ENCODE measurements at places on chromosomes 2 and 18.

DNA sequence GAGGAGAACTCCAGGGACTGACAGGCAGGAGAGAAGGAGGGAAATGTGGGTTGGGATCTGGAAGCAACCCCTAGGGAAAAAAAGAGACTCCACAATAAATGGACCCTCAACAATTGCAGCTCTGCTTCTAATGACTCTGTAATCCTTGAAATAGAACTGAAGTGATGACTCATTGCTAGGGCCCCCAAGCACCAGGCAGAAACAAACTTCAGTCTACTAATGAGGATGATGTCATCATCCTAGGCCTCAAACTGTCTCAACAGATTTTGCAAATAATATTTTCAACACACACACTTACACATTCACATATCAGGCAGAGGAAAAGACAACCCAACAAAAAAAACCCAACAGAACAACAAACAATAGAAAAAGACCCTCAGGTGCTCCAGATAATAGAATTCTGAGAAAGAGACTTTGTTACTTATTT, 143.3 kb downstream of the HDAC4 start:
- peak; percentile 79 for DNase-seq

DNA sequence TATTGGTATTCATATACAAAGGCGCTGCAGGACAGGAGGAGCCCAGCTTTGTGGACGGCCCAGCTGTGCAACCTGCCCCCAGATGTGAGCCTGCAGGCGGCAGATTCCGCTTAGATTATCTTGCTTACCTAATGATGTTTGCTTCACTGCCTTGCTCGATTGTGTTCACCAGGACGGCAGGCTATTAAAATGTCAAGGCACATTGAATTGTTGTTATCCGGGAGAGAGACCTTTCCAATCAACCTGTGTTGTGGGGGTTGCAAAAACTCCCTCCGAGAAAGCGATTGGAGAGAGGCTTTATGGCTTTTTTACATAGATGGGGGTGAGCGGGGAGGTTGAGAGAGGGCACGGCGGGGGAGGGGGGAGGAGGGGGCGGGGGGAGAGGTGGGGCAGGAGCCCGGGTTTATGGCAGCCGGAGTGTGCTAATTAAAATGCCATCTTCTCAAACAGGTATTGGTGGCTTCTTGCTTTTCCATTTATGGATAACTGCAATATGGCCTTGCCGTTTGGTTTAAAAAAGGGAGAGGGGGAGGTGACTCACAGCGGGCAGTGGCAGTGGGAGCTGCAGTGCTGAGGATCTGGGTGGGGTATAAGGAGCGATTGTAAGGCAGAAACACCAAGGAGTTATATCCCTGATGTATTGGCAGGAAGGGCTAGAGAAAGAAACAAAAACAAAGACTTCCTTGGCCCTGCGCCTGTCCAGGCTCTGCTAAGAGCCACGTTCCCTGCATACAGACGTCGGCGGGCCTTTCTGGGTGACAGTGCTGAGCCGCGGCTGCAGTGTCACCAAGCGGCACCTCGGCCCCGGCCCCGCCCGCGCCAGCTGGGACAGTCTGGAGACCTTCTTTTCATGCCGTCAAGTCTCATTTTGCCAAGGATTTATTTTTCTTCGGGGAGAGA, 97.2 kb downstream of the INSIG2 start:
- peak; percentile 80 for DNase-seq

GRCh38 chr18:45686891-45687611, 36.9 kb upstream of the SLC14A1 start:
- DNase-seq: peak; percentile 64

DNA sequence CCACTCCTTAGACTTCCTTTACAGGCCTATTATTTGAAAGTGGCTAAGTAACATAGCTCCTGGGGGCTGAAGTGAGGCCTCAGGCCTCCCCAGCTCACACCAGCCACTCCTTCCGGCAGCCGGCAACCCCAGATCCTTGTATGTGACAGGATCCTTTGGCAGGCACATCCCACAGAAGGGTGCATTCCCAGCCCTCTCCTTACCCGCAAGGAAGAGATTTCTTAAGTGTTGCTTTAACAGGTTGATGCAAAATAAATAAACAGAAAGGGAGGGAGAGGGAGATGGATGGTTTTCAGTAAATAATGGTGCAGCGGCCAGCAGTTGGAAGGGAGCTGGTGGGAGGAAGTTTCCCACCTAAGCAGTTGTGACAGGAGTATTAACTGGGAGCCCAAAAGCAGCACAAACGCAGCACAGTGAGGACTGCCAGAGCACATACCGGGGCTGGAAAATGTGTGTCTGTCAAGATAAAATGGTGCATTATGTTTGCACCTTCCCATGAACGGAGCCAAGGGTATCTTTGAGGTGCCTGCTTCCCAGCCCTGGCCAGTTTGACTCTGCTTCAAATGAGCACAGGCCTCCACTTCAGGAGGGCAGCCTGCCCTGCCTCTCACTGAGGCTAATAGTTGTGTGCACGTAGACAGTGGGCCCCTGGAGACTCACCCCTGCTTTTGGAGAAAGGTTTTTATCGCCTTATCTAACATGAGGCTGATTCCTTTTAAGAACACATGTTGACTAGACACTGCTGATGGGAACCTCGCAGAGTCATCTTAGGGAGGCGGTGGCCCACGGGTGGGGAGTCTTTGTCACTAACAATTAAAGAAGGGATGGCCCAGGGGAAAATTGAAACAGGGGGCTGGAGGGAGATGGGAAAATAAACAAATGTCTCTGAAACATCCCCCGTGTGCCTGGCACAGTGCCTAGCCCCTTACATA, 32.8 kb downstream of the NRP2 start:
- DNase-seq: no peak

DNA sequence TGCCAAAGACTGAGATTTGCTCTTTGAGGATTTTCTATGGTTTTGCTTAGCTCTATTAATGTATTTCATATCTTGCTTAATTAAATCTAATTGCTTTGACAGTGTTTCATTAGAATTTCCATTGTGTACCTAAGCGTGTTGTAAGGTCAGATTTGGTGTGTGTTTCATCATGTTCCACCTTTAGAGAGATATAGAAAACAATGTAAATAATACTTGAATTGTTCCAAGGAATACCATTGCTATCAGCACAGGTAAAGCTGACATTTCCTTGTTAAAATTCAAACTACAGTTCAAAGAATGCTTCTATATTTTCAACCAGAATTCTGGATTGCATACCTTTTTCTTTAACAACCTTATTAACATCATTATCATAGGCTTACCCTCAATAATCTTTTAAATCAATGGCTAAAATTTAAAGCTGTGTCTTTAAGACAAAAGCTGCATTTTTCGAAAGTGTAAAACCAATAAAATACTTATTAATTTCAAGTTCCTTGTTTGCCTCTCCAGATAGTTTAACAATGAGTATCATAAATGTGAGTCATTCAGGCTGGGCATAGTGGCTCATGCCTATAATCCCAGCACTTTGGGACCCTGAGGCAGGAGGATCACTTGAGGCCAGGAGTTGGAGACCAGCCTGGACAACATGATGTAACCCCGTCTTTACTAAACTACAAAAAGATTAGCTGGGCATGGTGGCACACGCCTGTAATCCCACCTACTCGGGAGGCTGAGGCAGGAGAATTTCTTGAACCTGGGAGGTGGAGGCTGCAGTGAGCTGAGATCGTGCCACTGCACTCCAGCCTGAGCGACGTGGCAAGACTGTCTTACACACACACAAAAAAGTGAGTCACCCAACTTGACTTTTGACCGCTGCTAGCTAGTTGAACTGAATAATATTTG, 188.0 kb upstream of the PKDCC start:
- peak; percentile 81 for DNase-seq

GRCh38 chr2:101518578-101519492, 43.9 kb upstream of the RFX8 start:
- DNase-seq: peak; percentile 95

DNA sequence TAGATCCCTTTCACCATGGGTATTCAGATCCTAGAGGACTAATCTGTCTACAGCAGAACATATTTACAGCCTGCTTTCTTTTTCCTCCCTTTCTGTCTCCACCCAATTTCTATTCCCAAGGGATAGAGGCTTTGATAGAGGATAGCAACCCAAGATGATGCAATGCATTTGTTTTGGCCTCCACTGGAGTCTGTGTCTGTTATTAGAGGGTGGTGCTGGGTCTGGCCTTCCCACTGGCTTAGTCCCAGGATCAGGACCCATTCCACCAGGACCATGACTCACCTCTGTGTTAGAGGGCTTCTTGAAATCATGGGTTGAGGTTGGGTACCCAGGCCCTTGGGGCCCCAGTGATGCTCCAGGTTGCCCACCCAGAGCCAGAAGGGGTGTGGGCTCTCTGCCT, 239.7 kb upstream of the TNP1 start:
- no peak for DNase-seq

DNA sequence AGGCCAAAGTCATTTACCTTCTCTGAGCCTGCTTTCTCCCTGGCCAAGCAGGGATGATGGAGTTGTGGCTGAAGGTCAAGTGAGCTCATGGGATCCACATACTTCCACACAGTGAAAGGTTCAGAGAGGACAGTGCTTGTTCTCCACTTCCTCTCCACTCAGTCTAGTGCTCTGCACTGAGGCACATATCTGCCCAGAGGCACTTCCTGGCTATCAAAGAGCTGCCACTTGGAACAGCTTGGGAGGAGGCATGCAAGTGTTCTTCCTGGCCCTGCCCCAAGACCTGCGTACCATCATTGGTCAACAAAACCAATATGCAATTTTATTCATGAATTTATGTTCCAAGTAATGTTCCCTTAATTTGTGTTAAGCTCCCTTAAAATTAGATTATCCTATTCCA, 71.9 kb downstream of the RNF152 start:
- DNase-seq: peak; percentile 28

DNA sequence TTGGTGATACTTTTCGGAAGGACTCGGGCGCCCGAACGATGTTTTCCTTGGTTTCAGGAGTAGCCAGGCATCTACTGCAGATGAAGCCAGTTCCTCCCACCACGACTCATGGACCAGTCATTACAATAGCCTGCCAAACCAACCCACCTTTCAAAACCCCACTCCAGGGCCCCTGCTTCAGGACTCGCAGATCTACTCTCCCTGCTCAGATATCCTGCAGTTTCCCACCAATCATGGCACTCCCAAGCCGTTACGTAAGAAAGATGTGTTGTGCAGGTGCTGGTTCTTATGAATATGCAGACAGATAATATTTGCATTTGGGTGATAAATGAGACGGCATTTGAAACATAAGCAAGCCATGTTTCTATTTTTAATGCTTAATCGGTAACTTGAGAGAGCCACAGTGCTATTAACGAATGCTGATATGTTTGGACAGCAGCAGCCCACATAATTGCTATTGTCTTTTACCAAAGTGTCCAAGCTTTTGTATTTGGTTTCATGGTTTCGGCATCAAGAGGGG, 3.5 kb upstream of the CYS1 start:
- peak; percentile 10 for DNase-seq

GRCh38 chr18:54192415-54192814, 32.1 kb downstream of the MBD2 start:
- no peak for DNase-seq

- no peak for DNase-seq
Measured at GRCh38 chr2:61984682-61985081, 79.2 kb downstream of the COMMD1 start.

DNA sequence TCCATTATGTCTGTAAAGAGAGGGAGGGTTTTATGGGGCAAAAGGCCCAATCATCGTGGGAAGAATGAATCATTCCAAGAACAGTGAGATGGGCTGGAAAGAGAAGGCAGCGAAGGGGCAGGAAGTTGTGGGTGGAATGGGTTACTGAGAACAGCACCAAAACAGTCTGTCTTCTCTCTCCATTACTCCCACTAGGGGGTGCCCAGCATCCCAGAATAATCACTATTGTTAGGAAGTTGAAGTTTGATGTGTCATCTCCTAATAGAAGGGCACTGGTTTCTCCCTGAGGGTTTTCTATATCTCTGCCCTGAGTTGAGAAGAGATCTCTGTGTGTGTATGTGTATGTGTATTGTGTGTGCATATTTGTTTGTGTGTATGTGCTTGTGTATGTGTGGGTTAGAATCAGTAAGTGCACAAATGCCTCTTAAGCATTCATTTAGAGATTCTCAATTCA, 76.6 kb upstream of the MAP4K3 start:
- peak; percentile 66 for DNase-seq

DNA sequence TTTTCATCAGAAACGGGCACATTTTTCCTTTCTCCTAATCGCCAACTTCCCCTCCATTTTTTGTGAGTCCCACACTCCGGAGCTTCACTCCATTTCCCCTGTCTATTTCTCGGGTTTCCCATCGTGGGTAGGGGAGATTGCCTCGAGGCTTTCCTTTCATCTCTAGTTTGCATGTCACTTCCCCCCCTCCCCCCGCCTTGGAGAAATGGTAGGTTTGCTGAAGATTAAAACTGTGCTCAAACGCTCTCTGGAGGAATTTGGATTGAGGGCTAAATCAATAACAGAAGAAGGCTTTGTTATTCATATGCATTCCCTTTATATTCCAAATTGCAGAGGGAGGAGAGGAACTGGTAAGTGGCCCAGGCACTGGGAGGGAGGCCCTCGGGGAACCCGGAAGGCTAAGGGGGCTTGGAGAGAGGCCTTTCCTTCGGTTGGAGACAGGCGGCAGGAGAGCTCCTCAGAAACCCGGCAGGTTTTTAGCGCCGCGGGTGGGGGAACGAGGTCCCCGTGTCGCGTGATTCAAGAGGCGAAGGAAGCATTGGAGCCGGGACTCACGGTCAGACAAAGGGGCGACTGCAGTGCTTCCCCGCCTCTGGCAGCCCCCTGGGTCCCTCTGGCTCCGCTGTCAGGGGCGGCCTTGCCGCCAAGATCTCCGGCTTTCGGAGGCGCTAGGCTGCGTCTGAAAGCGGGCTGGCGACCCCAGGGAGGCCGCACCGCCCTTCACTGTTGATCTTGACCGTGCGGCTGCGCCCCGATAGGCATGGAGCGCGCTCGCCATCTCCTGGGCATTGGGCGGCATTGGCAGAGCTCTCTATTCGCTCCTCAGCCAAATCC, 2.4 kb upstream of the HOXD12 start:
- peak; percentile 93 for DNase-seq

GRCh38 chr18:21747764-21748693, 7.4 kb downstream of the MIB1 start:
- DNase-seq: no peak

DNA sequence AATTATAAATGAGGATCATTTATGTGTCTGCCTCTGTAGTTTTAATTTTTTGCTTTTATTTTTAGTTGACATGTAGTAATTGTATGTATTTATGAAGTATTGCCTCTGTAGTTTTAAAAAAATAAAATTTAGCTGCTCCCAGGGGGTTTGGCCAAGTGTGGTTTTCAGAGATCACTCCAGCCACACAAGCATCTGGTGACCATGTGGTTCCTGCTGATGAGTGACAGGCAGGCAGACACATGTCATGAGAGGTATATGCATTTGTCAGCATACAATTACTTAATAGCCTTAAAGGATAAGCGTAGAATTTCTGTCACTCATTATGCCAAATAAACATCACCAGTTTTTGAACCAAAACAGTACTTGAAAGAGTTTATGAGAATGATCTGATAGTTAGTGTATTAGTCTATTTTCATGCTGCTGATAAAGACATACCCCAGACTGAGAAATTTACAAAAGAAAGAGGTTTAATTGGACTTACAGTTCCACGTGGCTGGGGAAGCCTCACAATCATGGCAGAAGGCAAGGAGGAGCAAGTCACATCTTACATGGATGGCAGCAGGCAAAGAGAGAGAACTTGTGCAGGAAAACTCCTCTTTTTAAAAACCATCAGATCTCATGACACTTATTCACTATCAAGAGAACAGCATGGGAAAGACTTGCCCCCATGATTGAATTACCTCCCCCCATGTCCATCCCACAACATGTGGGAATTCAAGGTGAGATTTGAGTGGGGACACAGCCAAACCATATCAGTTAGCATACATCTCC, 29.6 kb downstream of the MREG start:
- peak; percentile 33 for DNase-seq

- no peak for DNase-seq
Measured at GRCh38 chr2:98438190-98439133, 6.2 kb upstream of the INPP4A start.
